ENCODE measurements at places on chromosomes 13 and 19.

GRCh38 chr13:111278743-111279652 lies 41.4 kb upstream of the TEX29 start:
- DNase-seq = no peak

- no peak for DNase-seq
Measured at GRCh38 chr19:38219221-38219620, 4.8 kb downstream of the DPF1 start.

GRCh38 chr19:38247734-38248268 lies 8.4 kb downstream of the PPP1R14A start:
- DNase-seq = no peak

- no peak for DNase-seq
Measured at GRCh38 chr13:25844559-25845434, 207.0 kb downstream of the SHISA2 start.

DNA sequence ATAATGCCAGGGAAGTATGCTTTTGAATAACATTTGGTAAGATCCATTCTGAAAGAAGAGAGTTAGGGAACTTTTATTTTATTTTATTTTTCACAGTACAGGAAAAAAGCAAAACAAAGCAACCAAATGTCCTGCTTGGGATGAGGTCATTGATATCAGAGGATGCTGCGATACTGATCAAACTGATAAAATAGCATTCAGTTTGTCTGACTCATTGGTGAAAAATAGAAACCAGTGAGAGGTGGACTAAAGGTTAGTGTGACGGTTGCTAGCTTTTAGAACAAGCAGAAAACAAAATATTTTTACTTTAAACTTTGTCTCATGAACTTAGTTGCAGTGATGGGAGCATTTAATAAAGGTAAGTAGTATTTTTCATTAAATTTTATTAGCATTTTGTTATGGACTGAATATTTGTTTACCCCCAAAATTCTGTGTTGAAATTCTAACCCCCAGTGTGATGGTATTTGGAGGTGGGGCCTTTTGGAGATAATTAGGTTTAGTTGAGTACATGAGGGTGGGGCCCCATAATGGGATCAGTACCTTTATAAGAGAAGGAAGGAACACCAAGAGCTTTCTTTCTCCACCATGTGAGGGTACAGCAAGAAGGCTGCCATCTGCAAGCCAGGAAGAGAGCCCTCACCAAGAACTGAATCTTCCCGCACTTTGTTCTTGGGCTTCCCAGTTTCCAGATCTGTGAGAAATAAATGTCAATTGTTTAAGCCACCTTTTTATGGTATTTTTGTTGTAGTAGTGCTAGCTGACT lies 37.3 kb downstream of the ITGBL1 start:
- DNase-seq = no peak

GRCh38 chr13:38566023-38566422 lies 120.9 kb upstream of the FREM2 start:
- no peak for DNase-seq

DNA sequence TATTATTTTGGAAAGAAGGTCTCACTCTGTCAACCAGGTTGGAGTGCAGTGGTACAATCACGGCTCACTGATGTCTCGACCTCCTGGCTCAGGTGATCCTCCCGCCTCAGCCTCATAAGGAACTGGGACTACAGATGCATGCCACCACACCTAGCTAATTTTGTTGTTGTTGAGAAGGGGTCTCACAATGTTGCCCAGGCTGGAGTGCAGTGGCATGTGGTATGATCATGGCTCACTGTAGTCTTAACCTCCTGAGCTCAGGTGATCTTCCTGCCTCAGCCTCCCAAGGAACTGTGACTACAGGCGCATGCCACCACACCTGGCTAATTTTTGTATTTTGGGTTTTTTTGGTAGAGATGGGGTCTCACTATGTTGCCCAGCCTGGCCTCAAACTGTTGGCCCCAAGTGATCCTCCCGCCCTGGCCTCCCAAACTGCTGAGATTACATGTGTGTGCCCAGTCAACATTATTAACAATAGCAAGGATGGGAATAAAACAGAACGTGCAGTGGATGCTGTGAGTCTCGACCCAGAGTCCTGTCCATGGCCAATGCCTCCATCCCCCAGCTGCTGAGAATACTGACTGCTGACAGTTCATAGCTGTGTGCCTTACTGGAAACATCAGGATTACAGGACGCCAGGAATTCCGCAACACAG lies 5.4 kb upstream of the MBD3L3 start:
- DNase-seq = no peak

GRCh38 chr13:101700598-101700997 lies 248.1 kb downstream of the ITGBL1 start:
- DNase-seq = no peak

DNA sequence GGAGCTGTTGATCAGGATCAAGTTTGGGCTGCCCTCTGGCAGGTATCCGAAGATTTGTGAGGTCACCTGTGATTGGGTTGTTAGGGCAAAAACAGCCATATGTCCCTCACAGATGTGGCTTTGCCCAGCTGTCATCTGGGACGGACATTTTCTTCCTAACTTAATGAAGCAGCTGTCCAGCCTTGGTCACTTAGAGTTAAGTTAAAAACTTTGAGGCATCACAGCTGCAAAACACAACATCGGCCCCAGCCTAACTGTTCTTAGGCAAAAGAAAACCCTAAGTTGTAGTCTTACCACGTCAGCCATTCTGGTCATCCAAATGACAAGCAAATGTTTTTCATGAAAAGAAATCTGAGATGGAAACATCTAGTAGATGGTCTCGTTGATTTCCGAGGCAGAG lies 318.4 kb downstream of the DCLK1 start:
- no peak for DNase-seq

- no peak for DNase-seq
Measured at GRCh38 chr19:4015705-4016402, 8.3 kb downstream of the PIAS4 start.

GRCh38 chr13:43058318-43058674 lies 34.9 kb downstream of the DNAJC15 start:
- no peak for DNase-seq

DNA sequence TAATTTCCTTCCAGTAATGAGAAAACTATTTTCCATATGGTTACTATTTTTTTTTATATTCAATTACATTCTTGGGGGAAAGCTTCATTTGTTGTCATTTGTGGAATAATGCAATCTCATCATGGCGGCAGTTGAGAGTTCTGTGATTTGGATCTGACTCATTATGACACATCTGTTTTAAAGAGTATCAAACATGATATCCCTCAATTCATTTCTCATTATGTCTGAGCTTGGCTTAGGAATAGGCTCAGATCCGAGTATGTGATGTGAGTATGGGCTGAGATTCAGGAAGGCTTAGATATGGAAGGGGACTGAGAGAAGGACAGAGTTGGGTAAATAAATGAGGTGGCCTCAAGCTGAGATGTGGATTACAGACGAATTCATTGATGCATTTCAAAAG lies 64.4 kb downstream of the POSTN start:
- DNase-seq = no peak

DNA sequence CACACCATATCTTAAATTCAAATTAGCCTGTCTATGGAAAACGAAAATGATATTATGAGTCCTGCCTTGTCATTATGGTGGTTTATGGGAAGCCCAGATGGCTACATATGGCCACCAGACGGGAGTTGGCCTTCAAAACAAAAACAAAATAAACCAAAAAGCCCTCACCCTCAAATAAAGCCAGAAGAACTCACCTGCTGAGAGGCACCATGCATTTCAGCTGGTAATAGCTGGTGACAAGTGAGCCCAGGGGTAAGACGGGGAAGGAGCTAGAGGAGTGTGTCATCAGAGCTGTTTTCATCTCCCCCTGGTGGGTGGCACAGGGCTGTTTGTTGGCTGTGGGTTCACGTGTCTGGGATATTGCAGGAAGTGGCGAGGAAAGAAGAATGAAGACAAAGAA lies 152.9 kb downstream of the EFNB2 start:
- no peak for DNase-seq

GRCh38 chr13:76663592-76664335 lies 222.4 kb downstream of the KCTD12 start:
- DNase-seq = no peak

DNA sequence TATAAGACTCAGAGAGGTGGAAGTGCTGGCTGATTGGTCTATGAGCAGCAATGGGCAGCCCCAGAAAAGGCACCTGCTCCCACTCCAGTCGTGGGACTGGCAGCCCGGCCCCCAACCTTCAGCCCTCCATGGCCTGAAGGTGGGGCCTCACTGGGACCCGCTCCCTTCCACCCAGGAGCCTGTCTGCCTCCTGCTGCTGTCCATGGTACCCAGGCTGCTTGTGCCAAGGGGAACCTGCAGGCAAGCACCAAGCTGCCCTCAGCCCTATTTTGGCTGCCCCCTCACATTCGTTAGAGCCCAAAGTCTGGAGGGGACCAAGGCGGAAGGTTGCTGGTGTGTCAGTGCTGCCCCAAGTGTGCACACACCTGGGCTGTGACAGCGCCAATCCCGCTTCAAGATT lies 2304.9 kb downstream of the PCDH9 start:
- no peak for DNase-seq

DNA sequence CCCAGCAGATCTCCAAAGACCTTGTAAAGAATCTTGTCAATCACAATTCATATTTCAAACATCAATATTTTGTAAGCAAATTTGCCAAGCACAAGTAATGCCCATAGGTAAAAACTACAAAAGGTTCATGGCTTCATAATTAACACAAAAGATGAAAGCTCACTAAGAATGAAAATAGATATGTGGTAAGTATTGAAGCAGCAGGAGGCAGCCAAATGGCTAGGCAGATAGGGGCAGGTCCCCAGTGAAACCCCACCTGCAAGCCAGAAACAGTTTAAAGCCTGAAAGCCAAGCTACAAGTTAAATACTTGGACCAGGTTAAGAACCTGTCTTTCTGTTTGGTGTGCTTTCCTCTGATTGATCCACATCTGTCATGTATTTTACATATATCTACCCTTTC lies 942.6 kb upstream of the SPRY2 start:
- no peak for DNase-seq

DNA sequence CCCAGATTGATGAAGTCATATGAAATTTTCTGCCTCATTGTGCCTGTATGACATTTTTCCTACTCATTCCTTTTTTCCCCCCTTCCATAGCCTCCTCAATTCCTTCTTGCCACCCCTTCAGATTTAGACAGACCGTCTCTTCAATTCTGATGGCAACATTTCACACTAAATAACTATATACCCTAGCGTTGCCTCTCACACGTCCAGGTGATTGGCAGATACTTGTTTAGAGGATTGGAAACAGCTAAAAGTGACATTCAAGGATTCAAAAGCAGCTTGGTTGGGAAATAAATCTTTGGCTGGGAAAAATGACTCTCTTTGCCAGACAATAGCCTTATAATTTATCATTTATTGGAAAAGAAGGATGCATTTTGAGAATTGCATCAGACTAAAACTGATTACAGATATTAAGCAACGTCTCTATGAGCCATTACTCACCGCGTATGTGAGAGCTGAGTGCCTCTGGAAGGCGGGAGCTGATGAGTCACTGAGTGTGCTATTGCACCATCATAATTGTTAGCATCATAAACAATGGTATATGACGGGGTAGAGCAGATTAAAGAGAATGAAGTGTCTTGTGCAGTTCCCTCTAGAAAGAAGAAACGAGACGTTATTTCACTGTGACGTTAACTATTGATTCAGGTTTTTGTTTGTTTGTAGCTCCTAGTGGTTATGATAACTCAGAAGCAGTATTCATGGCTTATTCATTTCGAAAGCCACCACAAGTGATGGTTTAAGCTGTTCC lies 61.1 kb upstream of the FAM216B start:
- no peak for DNase-seq

GRCh38 chr13:41616151-41616550 lies 158.8 kb downstream of the RGCC start:
- no peak for DNase-seq

- no peak for DNase-seq
Measured at GRCh38 chr19:40219721-40220276, 1.6 kb upstream of the TTC9B start.

GRCh38 chr19:19062454-19063182 lies 1.2 kb upstream of the SLC25A42 start:
- DNase-seq = no peak

DNA sequence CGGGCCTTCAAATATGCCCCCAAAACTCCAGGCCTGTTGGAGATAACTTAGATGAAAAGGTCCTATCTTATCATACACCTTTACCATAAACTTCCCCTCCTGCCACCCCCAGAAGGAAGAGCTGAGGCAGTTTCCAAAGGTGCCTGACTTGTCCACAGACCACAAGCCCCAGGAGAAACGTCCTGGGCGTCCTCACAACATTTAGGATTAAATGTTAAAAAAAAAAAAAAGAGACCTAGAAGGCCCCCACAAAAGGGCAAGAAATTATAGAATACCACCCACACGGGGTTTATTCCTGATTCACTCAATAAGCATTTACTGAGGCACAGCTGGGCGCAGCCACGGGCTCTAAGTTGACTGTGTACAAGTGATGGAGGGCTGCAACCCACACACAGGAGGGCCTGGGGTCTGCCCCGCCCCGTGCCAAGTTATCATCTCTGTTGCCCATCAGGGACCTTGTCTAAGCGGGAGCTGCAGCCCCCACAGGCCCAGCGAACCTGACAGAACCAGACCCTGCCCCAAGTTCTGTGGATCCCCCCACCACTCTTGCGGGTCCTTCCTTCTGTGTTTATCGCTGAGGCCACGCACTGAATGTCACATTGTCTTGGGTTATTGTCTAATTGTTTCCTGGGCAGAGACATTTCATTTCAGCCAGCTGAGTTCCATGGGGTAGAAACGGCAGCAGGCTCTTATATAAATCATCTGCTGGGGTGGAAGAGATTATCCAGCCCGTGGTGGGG lies 83.0 kb upstream of the TM9SF2 start:
- DNase-seq = no peak

- no peak for DNase-seq
Measured at GRCh38 chr13:83618966-83619365, 263.3 kb downstream of the SLITRK1 start.

DNA sequence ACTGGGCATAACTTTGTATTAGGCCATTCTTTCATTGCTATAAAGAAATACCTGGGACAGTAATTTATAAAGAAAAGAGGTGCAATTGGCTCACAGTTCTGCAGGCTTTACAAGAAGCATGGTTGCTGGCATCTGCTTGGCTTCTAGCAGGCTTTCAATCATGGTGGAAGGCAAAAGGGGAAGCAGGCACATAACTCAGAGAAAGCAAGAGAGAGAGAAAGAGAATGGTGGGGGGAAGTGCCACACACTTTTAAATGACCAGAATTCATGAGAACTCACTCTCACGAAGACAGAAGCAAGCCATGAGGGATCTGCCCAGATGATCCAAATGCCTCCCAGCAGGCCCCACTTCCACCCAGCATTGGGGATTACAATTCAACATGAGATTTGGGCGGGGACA lies 179.7 kb downstream of the SPRY2 start:
- DNase-seq = no peak

- no peak for DNase-seq
Measured at GRCh38 chr13:70051531-70051930, 56.1 kb upstream of the ATXN8OS start.

GRCh38 chr13:43388282-43389034 lies 365.1 kb downstream of the DNAJC15 start:
- DNase-seq = peak; percentile 15

Measured in GM19239 (cell line).